ENCODE measurements at places on chromosomes 7 and 10. TPM values are rescaled to one million over a fixed set of nuclear protein-coding genes. Genes with fewer than 3 reads are reported as not detected.

DNA sequence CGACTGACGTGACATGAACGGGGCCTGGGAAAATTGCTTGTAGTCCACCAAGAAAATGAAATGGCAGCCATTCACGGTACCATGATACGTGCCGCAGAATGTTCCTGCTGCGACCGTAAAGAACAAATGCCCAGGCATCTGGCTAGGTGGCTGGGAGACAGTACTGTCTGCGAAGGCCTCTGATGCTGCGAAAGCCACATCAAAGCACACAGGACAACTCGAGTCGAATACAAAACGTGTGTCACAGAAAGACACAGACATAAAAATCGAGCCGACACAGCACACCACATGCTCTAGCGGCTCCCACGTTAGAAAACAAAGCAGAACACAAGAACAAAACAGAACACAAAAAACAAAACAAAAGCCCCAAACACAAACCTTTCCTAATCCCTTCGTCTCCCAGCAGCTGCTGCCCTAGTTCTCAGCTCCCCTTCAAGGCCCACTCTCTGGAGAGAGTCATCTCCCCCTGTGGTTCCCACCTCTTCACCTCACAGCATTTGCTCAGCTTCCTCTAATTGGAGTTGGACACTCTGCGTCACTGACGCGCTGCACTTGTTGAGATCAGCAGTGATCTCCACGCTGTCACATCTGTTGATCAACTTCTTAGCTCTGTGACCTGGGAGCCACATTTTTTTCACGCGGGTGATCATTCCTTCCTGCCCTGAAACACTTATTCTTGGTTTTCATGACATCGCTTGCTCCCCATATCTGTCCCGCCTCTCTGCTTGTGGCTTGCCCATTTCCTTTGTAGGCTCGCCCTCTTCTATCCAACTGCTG, 112.2 kb downstream of the CLEC2L start:
- peaks cover 11% of the 10 kb centered on the region for H3K36me3 ChIP-seq
- H3K4me3 ChIP-seq, result no peak overlapping the region
- DNase-seq, result no peak
- H3K4me1 ChIP-seq, result no peaks in the 10 kb centered on the region
- H3K27me3 ChIP-seq, result no peaks in the 10 kb centered on the region

DNA sequence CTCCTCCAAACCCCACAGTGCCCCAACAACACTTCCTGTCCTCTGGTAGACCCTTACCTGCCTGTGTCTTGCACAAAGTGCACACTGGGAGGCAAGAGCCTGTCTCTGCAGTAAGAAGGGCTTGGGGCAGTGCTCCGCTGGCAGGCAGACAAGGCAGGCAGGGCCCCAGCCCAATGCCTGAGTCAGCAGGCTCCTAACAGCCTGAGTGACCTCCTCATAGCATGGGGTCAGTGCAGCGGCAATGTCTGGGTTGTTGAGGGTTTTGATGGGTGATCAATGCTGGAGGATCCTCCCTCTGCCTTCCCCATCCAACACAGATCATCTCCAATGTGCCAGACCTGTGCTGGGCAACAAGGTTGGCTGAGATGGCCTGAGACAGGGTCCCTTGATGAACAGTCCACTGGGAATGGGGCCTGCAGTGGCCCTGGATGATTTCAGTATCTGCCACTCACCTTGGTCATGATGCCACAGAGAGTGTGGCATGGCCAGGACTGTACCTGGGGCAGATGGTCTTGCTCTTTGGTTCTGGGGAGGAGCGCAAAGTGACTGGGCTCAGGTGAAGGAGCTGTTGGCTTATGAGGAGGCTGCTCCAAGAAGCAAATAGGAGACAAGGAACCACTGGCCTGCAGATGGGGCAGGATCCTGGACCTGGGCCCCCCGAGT, 55.6 kb upstream of the CAMK2B start:
- DNase-seq, result no peak
- peaks cover 11% of the 10 kb centered on the region for H3K36me3 ChIP-seq
- no peaks in the 10 kb centered on the region for H3K27me3 ChIP-seq

- H3K36me3 ChIP-seq, result no peaks in the 10 kb centered on the region
- DNase-seq, result no peak
- no peaks in the 10 kb centered on the region for H3K27me3 ChIP-seq
- no peak overlapping the region for H3K27ac ChIP-seq
- no peaks in the 10 kb centered on the region for H3K4me1 ChIP-seq
These were observed 99.3 kb upstream of the CPXM2 start for GRCh38 chr10:123990889-123991288.

GRCh38 chr7:150824379-150825177, 24.0 kb downstream of the TMEM176A start:
- no peak for DNase-seq
- no peak overlapping the region for H3K4me3 ChIP-seq
- peaks cover 14% of the 10 kb centered on the region for H3K4me1 ChIP-seq
- no peaks in the 10 kb centered on the region for H3K36me3 ChIP-seq
- H3K27ac ChIP-seq, result no peak overlapping the region

GRCh38 chr10:43965033-43965917, 316.6 kb upstream of the ZNF32 start:
- H3K27ac ChIP-seq, result no peak overlapping the region
- H3K27me3 ChIP-seq, result no peaks in the 10 kb centered on the region
- no peaks in the 10 kb centered on the region for H3K36me3 ChIP-seq
- no peak overlapping the region for H3K4me3 ChIP-seq
- no peaks in the 10 kb centered on the region for H3K4me1 ChIP-seq
- DNase-seq, result no peak

GRCh38 chr10:97207756-97208346, 22.1 kb upstream of the SLIT1 start:
- H3K4me1 ChIP-seq, result no peaks in the 10 kb centered on the region
- no peaks in the 10 kb centered on the region for H3K27me3 ChIP-seq
- DNase-seq, result no peak
- no peak overlapping the region for H3K4me3 ChIP-seq
- no peak overlapping the region for H3K27ac ChIP-seq

CC2D2B gene
- polyA plus RNA-seq, result not detected

STN1 gene
- 22.1 TPM for polyA plus RNA-seq

DNA sequence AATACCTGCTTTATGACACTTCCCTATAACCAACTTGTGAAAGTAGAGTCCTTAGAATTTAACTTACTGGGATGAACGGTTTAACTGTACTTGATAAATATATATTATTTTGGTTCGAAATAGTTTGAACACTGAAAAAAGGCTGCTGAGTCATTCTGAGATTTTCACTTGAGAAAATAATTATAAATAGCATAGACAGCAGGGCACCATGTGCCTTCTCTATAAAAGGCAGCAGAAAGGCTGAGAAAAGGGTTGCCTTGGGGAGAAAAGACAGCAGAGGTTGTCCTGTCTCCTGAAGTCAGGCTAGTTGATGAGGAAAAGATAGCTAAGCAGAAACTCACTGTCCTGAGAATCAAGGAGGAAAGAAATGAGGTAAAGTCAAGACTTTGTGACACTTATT, 92.4 kb downstream of the CTTNBP2 start:
- no peaks in the 10 kb centered on the region for H3K36me3 ChIP-seq
- H3K27me3 ChIP-seq, result no peaks in the 10 kb centered on the region
- no peak overlapping the region for H3K4me3 ChIP-seq
- no peak for DNase-seq
- no peaks in the 10 kb centered on the region for H3K4me1 ChIP-seq

DNA sequence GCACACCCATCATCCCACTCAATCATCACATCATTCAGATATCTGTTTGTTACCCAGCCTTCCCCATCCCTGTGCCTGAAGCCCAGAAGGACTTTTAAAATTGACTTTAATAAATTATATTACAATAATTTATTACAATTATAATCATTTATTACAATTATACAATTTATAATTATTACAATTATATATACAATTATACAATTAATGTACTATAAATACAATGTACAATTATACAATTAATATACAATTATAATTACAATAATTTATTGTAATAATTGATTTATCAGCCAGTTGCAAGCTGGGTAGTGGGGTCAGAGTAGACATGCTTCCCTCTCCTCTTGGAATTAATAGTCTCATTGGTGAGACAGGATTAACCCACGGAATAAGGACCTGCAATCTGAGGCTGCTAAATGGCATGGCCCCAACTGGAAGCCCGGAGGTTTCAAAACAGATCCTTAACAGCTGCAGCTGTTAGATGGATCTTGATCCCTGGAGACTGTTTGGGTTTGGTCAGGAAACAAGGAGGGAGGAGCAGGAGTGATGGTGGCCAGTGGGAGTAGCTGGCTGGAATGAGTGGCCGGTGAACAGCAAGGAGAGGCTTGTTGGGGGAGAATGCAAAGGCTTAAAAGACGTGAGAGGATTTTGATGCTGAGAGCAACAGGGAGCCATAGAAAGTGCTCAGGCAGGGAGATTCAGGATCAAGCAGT, 402.8 kb upstream of the PODXL start:
- no peak for DNase-seq
- no peaks in the 10 kb centered on the region for H3K27me3 ChIP-seq
- H3K27ac ChIP-seq, result no peak overlapping the region

DNA sequence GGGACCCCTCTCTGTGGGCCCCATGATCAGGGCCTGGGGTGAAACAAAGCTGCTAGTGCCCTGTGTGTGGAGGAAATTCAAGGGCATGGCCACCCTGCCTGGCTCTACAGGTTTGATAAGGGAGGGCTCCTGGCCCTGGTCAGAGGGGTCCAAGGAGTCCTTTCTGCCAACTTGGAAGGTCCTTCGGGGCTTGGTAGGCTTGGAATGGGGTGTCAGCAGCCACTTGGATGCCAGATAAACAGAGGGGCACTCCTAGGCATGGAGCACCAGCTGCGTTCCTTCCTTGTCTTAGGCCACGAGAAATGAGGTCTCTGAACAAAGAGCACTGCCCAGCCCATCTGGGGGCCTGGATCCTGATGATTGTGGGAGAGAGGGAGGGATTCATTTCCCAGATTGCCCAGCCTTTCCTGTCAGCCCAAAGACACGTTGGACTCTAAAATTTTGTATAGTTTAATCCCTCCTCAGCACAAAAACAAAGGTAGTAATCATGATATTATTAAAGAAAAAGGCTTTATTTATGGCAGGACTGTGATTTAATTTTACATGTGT, 5.1 kb downstream of the MTURN start:
- H3K36me3 ChIP-seq, result no peaks in the 10 kb centered on the region
- no peaks in the 10 kb centered on the region for H3K27me3 ChIP-seq
- no peak for DNase-seq

GALNT17 gene
- polyA plus RNA-seq, result not detected

GRCh38 chr10:34168439-34168838, 646.7 kb downstream of the PARD3 start:
- H3K27ac ChIP-seq, result no peak overlapping the region
- H3K27me3 ChIP-seq, result no peaks in the 10 kb centered on the region
- H3K36me3 ChIP-seq, result no peaks in the 10 kb centered on the region
- H3K4me1 ChIP-seq, result no peaks in the 10 kb centered on the region
- DNase-seq, result no peak
- H3K4me3 ChIP-seq, result no peak overlapping the region

CCDC201 gene
- polyA plus RNA-seq, result not detected

- no peaks in the 10 kb centered on the region for H3K36me3 ChIP-seq
- peaks cover 6% of the 10 kb centered on the region for H3K27me3 ChIP-seq
- no peaks in the 10 kb centered on the region for H3K4me1 ChIP-seq
These were observed 137.3 kb upstream of the AGR3 start for GRCh38 chr7:17019106-17019505.

MRLN gene
- polyA plus RNA-seq, result not detected

GRCh38 chr7:116591202-116592040, 66.6 kb downstream of the CAV1 start:
- peak overlapping the region; percentile 26 for H3K4me3 ChIP-seq
- peak; percentile 11 for DNase-seq
- peaks cover 15% of the 10 kb centered on the region for H3K4me1 ChIP-seq
- no peaks in the 10 kb centered on the region for H3K36me3 ChIP-seq

DNA sequence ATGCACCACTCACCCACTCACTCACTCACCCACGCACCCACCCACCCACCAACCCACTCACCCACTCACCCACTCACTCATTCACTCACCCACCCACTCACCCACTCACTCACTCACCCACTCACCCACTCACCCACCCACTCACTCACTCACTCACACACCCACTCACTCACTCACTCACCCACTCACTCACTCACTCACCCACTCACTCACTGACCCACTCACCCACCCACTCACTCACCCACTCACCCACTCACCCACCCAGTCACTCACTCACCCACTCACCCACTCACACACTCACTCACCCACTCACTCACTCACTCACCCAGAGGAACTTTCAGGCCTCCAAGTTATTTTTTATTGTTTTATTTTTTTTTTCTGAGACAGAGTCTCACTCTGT, 93.1 kb upstream of the MKI67 start:
- H3K27ac ChIP-seq, result no peak overlapping the region
- no peaks in the 10 kb centered on the region for H3K4me1 ChIP-seq
- H3K36me3 ChIP-seq, result no peaks in the 10 kb centered on the region

GRCh38 chr7:45413419-45413818, 160.7 kb upstream of the ADCY1 start:
- DNase-seq, result no peak
- no peaks in the 10 kb centered on the region for H3K36me3 ChIP-seq
- H3K4me1 ChIP-seq, result no peaks in the 10 kb centered on the region
- H3K27me3 ChIP-seq, result no peaks in the 10 kb centered on the region
- no peak overlapping the region for H3K27ac ChIP-seq

SLC16A9 gene
- 6.7 TPM for polyA plus RNA-seq

Measured in SK-N-SH (cell line).